ENCODE measurements at places on chromosomes 12 and 14.
A peak's percentile ranks its signal among the peaks of the same experiment; 100 is the strongest.

DNA sequence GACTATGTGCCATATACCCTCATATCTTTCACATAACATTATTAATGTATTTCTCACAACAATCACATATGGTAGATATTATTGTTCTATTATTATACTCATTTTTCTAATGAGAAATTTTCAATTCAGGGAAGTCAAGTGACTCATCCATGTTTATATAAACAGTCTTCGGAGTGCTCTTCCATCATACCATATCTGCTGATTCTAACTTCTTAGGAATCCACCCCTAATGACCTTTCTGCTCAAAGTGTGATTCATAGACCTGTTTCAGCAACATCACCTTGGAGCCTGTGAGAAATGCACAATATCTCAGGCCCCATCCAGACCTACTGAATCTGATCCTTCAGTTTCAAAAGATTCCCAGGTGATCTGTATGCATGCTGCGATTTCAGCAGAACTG is 39.8 kb upstream of the OVCH1 start:
- no peak for DNase-seq

DNA sequence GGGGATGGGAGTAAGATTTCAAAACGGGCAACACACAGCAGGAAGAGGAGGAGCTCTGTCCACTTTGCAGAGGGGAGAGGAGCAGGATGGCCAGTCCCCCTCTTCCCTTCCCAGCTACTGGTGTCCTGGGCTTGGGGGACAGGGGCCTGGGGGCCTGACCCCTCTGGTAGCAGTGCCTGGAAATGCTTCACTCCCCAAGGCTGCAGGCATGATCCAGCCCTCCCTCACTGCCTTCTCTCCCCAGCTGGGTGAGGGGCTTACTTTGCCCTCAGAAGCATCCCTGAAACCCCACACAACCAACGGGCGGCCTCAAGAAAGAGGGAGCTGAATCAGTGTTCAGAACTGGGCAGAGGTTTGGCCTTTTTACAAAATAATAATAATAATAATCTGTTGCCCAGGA is 279.5 kb downstream of the DPF3 start:
- DNase-seq, result no peak

DNA sequence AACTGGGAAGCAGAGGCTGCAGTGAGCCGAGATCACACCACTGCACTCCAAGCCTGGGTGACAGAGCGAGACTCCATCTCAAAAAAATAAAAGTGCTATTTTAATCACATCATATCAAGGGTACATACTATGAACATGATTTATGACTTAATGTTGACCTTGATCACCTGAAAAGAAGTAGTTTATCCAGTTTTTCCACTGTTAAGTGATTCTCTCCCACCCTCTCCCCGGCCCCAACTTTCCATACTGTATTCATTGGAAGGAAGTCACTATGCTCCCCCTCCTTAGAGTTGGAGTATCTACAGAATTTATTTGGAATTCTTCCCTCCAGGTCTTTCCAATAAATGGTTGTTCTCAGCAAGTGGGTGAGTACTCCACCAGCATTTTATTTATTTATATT is 3.0 kb upstream of the PRMT5 start:
- no peak for DNase-seq

GRCh38 chr12:29943683-29944082 is 159.9 kb upstream of the TMTC1 start:
- no peak for DNase-seq

DNA sequence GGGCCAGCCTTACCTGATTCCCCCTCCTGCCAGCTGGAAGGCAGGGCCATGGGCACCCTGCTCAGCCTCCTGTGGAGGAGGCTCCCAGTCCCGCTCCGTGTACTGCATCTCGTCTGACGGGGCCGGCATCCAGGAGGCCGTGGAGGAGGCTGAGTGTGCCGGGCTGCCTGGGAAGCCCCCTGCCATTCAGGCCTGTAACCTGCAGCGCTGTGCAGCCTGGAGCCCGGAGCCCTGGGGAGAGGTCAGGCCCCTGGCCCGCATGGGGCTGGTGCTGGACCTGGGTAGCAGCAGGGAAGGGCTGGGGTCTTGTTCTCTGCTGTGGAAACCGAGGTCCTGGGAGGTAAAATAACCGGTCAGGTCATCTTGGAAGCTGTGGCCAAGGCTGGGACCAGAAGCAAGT is 16.4 kb downstream of the PAPLN start:
- DNase-seq, result no peak

GRCh38 chr14:74592476-74593201 is 19.4 kb downstream of the LTBP2 start:
- no peak for DNase-seq

- DNase-seq, result peak; percentile 74
These were observed 17.4 kb downstream of the FOXN4 start for GRCh38 chr12:109291521-109292341.

DNA sequence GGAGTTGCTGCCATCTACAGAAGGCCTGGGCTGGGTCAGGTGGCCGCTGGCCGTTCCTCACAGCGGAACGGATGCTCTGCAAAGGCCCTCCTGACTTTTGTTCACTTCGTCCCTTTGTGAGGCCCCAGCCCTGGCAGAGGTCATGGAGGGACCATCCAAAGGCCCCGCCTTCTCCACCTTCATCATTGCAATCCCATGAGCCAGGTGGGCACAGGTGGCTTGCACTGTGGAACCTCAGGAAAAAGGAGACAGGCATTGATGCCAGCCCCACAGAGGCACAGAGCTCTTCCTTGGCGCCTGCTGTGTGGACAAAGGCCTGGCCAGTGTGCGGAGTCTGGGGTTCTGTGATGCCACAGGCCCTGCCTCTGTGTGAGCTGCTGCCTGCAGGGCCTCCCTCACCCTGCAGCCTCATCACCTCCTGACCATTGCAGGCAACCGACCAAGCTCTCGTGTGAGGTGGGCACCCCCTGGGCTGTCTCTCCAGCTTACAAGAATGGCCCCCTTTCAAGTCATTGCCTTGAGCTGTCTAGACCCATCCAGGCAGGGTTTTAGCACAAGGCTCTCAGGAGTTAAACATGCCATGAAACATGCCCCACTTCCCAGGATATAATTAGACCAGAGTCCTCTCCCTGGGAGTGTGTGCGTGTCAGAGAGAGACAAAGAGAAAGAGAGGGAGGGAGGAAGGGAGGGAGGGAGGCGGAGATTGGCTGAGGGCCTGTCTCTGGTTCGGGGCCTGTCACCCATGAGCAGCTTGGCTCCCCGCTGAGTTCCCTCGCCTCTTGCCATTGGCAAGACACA is 19.3 kb downstream of the NFKBIA start:
- DNase-seq, result peak; percentile 79

DNA sequence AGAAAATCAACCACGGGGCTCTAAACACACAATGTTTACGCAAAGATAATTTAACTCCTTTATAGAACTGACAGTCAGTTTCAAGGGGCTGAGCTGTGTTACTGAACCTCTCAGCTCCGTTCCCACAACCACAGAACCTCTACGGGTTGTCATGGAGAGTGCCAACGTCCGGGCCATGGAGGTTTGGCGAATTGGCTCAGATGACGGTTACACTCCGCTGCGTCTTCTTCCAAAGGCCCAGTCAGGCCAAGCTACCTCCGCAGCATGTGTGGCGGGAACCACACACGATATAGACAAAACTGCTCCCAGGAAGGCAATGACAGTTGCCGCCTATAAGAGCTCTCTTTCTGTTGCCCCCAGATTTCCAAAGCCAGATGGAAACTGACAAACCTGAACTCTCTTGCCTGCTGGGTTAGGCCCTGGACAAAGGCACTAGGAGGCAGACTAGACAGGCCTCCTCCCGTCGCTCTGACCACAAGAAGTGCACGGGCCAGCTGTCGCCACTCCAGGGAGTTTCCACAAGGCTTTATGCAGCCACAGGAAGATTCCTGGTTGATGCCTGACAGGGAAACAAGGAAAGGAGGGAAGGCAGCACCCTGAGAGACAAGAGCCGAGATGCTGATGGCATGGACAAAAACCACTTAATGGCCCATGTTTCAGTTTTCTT is 30.3 kb downstream of the CCDC88C start:
- no peak for DNase-seq

GRCh38 chr12:30847259-30847658 is 79.3 kb upstream of the TSPAN11 start:
- DNase-seq, result no peak

- DNase-seq, result no peak
These were observed 20.0 kb upstream of the FLVCR2 start for GRCh38 chr14:75558440-75558839.

- no peak for DNase-seq
These were observed 6.4 kb downstream of the SSH1 start for GRCh38 chr12:108850854-108851573.

DNA sequence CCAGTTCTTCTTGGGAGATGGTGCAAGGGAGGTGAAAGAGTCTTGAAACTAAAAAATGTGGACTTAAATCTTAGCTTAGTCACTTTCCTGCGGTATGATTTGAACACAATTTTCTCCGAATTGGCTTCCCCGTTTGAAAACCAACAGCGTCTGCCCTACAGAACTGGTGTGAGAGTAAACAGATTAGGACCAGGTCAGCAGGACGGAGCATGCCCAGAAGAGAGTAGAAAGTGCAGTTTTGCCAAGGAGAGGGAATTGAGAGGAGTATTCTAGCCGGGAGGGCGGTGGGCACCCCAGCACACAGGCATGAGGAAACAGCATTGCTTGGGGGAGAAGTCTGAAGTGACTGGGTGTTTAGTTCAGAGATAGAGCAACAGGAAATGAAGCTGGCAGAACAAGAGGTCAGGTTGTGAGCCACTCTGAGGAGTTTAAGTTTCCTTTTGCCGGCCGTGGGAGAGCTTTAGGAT is 927.1 kb downstream of the VRK1 start:
- DNase-seq, result no peak

DNA sequence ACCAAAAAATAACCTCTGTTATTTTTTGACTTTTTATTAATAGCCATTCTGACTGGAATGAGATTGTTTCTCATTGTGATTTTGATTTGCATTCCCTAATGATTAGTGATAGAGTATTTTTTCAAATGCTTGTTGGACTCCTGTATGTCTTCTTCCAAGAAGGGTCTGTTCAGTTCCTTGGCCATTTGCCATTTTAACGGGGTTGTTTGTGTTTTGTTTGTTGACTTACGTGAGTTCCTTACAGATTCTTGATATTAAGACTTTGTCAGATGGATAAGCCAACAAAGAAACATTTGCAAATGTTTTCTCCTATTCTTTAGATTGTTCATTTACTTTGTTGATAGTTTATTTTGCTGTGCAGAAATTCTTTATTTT is 651.6 kb upstream of the LRFN5 start:
- DNase-seq, result no peak

DNA sequence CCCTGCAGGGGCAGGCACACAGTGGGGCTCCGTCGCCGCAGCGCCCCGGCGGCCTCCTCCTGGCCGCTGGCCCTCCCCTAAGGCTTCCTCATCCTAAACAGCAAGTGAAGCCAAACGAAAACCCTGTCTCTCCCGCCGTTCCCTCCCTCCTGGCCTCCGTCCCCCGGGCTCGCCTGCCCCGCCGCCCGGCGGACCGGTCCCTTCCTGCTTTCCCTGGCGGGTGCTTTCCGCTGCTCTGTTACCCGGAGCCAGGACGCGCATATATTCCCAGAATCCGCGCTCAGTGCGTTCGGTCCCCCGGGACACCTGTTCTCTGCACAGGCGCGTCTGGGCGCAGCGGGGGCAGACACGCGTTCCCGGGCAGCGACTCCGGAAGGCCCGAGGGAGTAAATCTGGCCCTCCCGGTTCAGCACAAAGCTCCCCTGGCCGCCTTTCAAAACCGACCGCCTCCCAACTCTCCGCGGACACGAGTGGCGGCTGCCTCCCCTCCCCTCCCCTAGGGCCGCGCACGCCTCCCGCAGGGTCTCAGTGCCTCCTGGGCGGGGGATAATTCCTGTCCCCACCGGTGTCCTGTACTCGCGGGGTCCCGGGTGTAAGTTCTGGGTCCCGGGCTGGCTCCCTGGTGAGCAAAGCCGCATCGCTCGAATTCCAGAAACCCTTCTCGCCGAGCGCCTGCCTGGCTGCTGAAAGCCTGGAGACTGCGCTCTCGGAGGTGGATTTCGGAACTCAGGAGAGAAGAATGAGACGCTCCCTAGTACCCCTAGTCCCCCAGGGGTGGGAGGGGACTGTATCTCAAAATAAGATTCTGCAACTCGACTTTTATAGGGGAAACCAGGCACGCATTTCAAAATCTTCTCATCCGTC is 21.4 kb upstream of the CEP170B start:
- DNase-seq, result no peak
